Activated CD4-positive, CD25-positive, alpha-beta regulatory T cell treated with anti-CD3 and anti-CD28 coated beads, Interleukin-2, amount 50 U/mL, for 72 hours (primary cell): ENCODE measurements at places on chromosomes 12 and 14.

- DNase-seq, result no peak
Measured at GRCh38 chr12:15580431-15580830, 208.8 kb downstream of the EPS8 start.

- no peak for DNase-seq
Measured at GRCh38 chr12:67422081-67422480, 152.9 kb downstream of the CAND1 start.

- DNase-seq, result no peak
Measured at GRCh38 chr14:94969766-94970165, 187.6 kb downstream of the DICER1 start.

GRCh38 chr12:48119834-48120195 is 651 bp downstream of the PFKM start:
- DNase-seq, result no peak

GRCh38 chr14:81268016-81268416 is 47.3 kb upstream of the GTF2A1 start:
- DNase-seq, result no peak

GRCh38 chr14:94342334-94342934 is 19.3 kb upstream of the SERPINA6 start:
- no peak for DNase-seq

DNA sequence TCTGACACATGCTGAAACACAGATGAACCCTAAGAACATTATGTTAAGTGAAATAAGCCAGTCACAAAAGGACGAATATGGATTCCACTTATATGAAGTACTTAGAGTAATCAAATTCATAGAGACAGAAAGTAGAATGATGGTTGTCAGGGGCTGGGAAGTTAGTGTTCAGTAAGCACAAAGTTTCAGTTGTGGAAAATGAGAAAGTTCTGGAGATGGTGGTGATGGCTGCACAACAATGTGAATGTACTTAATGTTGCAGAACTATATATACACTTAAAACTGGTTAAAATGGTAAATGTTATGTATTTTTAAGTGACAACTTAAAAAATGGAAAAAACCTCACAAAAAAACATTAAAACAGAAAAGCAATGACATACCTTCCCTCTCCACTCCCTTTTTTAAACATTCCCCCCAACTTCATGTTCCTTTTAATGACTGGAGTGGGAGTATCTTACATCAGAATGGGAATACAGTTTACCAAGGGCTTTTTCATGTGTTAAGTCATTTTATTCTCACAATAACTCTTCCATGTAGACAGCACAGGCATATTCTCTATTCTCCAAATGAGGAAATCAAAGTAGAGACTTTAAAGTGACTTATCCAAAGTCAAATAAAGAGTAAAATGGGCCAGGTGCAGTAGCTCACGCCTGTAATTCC is 24.0 kb downstream of the BTBD7 start:
- DNase-seq, result no peak

DNA sequence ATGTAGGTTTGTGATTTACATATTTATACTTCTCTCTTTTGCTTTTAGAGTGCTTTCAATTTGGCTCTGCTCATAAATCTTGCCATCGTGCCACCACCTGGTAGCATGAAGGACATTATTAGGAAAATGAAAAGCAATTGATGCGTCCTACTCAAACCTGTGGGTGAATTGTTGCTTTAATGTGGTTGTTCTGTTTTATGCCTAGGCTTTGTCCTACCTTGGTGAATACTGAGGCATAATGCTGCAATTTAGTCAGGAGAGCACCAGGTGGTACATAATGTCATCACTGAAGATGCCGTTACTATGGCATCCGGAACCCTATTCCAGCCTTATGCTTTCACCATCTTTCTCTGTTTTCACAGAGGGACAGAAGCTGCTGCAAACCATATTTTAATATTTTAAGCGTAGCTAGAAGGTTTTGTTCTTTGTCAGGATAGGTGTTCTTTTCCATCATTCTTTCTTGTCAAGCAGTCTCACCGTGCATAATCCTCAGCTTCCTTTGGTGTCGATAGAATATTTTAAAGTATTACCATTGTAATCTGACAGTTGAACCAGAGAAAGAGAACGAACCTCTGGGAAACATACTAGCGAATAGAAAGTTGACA is 68.5 kb upstream of the PKP2 start:
- DNase-seq, result no peak

GRCh38 chr14:102571043-102571442 is 21.4 kb upstream of the RCOR1 start:
- DNase-seq, result no peak

DNA sequence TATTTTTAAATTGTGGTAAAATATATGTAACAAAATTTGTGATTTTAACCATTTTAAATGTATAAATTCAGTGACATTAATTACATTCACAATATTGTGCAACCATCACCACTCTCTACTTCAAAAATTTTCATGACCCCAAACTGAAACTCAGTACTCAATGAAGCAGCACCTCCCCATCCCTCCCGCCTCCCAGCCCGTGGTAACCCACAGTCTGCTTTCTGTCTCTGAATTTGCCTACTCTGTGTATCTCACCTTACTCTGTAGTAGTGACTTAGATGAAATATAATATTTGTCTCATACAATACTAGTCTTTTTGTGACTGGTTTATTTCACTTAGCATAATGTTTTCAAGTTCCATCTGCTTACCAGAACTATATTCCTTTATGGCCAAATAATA is 36.2 kb downstream of the EML1 start:
- DNase-seq, result no peak

GRCh38 chr14:101230161-101230850 is 326.8 kb upstream of the RTL1 start:
- no peak for DNase-seq

DNA sequence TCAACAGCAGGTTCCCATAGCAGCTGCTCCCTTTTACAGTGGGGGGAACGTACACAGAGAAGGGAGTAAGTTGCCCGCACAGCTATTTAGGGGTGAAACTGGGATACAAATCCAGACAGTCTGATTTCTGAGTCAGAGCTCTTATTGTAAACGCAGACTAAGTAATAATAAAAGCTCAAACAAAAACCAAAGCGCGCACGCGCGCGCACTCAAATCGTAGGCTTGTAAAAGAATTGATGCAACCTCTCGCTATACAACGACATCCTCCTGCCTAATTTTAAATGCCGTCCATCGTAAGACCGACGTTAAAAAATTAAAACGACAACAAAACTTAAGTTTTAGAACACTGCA is 747 bp upstream of the DACT1 start:
- no peak for DNase-seq

GRCh38 chr12:12087693-12088034 is 16.9 kb downstream of the BCL2L14 start:
- DNase-seq, result no peak

DNA sequence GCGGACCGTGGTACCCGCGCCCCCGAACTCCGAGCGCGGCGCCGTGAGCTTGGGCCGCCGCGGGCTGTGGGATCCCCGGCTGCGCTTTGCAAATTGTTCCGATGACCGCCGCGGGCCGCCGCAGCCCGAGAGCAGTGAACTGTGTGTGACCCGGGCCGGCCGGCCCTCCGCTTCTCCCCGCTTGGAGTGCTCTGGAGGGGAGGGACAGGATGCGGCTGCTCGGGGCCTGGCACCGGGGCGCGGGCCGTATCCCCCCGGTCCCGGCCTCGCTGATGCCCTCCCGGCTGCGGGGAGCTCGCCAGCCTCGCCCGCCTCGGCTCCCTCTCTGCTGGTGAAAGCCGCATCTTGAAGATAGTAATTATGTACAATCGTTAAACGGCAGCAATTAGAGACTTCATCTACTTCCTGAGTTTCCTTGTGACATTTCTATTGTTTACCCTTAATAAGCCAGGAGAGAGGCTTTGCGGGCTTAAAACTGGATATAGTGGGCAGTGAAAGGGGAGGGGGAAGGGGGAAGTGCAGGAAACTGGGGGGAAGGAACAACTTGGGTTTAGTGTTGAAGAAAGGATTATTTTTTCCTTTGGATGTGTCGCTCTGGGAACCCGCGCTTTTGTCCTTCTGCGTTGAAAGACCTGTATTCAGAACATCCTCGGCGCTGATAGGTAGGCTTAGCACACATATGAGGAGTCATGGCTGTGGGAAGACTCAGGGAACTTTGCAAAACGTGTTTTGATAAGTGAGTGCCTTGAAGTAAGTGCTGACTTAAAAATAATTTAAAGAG is 1.2 kb downstream of the PELI2 start:
- peak; percentile 46 for DNase-seq

DNA sequence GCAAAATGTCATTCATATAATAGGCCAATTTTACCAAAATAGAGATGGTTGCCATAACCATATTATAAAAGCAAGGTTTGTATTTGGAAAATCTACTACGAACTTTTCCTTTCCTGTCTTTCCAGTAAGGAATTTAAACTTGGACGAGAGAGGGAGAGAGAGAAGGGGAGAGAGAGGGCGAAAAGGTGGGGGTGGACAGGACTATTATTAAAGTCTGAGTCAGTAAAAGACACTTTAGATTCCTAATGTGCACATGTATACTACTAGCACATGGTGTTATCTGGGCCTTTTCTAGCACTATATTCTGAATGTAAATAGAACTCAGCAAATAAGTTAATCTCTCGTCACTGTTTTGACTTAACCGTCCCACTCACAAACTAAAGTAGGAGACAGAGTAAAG is 30.4 kb upstream of the FBLN5 start:
- DNase-seq, result no peak

DNA sequence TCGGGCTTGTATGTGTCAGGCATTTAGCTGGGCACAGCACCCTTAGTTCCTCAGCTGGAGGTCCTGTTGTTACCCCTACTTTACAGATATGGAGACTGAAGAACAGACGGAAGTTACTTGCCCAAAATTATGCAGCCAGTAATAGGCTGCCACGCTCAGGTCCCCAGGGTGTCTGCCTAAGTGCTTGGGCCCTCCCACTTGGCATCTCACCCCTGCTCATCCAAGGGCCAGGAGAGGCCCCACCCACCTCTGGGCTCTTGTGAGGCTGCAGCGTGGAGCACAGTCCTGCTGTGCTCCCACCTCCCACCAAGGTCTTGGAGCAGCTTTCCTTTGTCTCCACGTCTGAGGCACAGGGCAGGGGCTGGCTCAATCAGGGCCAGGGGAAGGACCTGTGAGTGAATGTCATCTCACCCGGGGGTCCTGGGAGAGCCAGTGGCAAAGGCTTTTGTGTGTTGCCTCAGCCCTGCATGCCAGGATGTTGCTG is 64.6 kb downstream of the BEGAIN start:
- DNase-seq, result no peak

- no peak for DNase-seq
Measured at GRCh38 chr12:64039281-64039871, 182.7 kb downstream of the KICS2 start.

DNA sequence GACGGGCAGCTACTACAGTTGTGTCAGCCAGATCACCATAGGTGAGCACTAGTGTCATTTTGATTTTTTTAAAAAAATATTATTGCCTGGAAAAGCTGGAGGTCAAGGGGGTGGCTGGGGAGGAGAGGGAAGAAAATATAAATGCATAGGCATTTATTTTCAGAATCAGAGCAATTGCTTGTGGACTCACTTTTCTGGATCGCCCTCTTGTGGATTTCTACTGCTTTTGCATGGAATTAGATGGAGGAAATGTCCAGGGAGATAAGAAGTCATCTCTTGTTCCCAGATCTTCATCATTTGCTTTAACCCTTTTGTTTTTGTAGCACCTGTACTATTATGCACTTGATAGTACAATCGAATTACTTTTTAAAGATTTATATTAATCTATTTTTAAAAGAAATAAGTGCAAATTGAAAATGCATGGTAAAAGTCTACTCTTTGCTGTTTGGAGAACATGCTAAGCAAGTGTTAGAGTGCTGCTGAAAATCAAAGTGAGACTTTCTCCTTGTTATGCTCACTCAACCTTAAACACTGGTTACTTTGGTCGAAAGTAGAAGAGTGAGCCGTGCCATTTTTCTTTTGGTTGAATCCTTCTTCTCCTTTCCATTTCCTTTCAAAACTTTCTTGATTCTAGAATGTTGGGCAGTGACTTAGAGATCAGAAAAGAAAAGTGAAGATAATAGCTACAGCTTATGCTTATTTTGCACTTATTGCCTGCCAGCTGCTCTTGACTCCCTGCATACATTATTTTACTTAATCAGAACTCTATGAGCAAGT is 60.6 kb upstream of the ANO4 start:
- no peak for DNase-seq

DNA sequence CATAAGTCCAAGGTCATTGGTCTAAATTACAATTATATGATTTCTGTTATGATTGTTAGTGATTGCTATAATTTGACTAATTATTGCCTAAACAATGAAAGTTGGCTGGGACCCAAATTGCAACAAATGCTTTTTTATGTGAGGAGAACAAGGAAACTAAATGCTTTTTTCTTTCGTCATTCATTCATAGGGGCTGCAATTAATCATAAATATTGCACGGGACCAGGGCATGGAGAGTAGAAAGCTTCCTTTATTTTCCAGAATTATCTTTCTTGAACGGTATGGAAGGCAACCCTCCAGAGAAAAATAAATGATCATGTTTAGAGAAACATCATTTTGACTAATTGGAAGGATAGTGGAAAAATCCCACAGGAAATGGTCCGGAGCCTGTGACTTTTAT is 32.6 kb upstream of the ARHGAP5 start:
- no peak for DNase-seq

- DNase-seq, result no peak
Measured at GRCh38 chr12:108400056-108400455, 60.9 kb upstream of the CMKLR1 start.

DNA sequence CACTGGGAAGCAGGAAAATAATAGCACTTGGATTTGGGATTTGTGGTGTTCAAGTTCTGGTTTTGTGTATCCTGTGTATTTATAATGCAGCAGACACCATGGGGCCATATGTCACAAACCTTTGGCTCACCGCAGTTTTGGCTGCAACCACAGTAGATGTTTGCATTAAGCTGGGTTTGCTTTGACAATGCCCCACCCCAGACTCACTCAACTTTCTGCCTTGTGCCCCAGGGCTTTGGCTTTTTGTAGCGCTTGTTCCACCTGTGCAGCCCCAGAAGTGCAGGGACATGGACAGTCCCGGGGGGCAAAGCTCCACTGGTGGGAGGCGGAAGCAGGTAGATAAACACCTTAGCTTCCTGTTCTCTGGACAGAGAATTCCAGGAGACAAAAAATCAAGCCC is 446.9 kb downstream of the MED13L start:
- DNase-seq, result no peak

- no peak for DNase-seq
Measured at GRCh38 chr12:130076752-130077151, 85.5 kb upstream of the FZD10 start.

DNA sequence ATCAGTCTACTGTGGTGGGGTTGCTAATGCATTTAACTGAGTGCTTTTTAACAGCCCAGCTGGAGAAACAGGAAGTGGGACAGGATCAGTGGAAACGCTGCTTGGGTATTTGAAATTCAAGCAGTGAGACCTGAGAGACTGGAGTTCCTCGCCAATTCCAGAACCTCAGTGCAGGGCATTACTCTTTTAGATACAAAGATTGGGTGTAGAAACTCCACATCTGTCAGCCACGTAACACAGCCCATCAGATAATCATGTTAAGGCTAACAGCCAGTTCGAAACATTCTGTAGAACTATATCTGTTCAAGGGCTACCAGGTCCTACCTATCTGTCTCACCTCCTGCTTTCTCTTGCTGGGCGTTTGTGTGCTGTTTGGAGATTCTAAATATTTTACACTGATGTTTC is 45.5 kb downstream of the RAD52 start:
- DNase-seq, result no peak
